Activated naive CD4-positive, alpha-beta T cell treated with anti-CD3 and anti-CD28 coated beads, Interleukin-2, amount 10 ng/mL, durations not matched to agents 7 days and 5 days (primary cell): ENCODE measurements at places on chromosomes 2 and 18.

DNA sequence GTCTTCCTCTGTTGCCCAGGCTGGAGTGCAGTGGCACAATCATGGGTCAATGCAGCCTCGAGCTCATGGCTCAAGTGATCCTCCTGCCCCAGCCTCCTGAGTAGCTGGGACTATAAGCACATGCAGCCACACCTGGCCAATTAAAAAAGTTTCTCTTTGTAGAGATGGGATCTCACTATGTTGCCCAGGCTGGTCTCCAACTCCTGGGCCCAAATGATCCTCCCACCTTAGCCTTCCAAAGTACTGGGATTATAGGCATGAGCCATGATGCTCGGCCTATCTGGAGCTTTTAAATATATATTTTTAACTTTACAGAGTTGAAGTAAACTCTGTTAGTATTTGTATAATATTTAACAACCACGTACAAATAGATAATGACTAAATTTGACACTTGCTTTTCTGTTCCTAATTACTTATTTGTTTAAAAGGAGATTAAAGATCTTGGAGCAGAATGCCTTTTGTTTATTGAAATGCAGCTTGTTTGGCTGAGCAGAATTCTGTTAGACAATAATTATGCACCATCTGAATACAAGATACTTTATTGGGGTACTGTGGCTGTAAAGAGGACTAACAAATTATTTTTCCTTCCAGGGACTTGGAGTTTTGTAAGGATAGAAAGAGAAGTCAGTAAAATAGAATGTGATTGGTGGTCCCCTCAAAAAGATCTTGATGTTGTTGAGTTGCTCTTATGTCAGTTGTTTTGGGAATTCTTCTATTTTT is 175.0 kb downstream of the FMNL2 start:
- no peak overlapping the region for H3K27ac ChIP-seq
- no peaks in the 10 kb centered on the region for H3K27me3 ChIP-seq
- H3K36me3 ChIP-seq: no peaks in the 10 kb centered on the region
- no peak overlapping the region for H3K4me3 ChIP-seq

GRCh38 chr2:128037649-128038048 is 9.8 kb upstream of the SAP130 start:
- no peak for DNase-seq
- peaks cover under 1% of the 10 kb centered on the region for H3K27me3 ChIP-seq
- H3K4me1 ChIP-seq: no peaks in the 10 kb centered on the region
- H3K4me3 ChIP-seq: no peak overlapping the region

DNA sequence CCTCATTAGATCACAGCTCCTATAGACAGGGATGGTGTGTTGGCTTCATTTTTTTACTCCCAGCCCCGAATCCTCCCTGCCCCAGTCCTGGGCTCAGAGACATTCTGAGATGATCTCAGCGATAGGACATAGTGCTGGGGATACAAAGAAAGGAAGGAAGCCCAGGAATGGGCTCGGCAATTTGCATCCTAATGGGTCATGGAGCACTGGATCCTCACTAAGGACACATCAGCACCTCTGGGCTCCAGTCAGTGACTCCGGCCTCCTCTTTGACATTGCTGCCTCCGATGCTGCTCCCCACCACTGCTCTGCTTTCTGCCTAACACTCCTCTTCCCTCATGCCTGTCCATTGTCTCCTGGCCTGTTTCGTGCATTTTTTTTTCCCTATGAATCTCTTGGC is 489.1 kb downstream of the STK39 start:
- no peaks in the 10 kb centered on the region for H3K27me3 ChIP-seq
- H3K27ac ChIP-seq: no peak overlapping the region
- H3K36me3 ChIP-seq: no peaks in the 10 kb centered on the region
- no peak for DNase-seq
- no peaks in the 10 kb centered on the region for H3K4me1 ChIP-seq

- H3K4me3 ChIP-seq: no peak overlapping the region
- H3K4me1 ChIP-seq: peaks cover 13% of the 10 kb centered on the region
- DNase-seq: no peak
- no peaks in the 10 kb centered on the region for H3K27me3 ChIP-seq
- H3K27ac ChIP-seq: no peak overlapping the region
These were observed 23.7 kb downstream of the PGAP1 start for GRCh38 chr2:196902828-196903227.

- H3K36me3 ChIP-seq: peaks cover 2% of the 10 kb centered on the region
- H3K27ac ChIP-seq: no peak overlapping the region
- H3K27me3 ChIP-seq: peaks cover 94% of the 10 kb centered on the region
- H3K4me1 ChIP-seq: peaks cover 32% of the 10 kb centered on the region
- H3K4me3 ChIP-seq: no peak overlapping the region
- no peak for DNase-seq
These were observed 10.2 kb upstream of the SP9 start for GRCh38 chr2:174324530-174324929.

GRCh38 chr2:134268265-134268664 is 14.4 kb downstream of the MGAT5 start:
- H3K4me1 ChIP-seq: peaks cover 19% of the 10 kb centered on the region
- no peak overlapping the region for H3K27ac ChIP-seq
- no peaks in the 10 kb centered on the region for H3K27me3 ChIP-seq
- no peak for DNase-seq
- H3K36me3 ChIP-seq: peaks cover 39% of the 10 kb centered on the region
- H3K4me3 ChIP-seq: no peak overlapping the region

- no peak overlapping the region for H3K27ac ChIP-seq
- H3K36me3 ChIP-seq: no peaks in the 10 kb centered on the region
- no peak for DNase-seq
- H3K4me1 ChIP-seq: no peaks in the 10 kb centered on the region
These were observed 299.2 kb upstream of the ZSWIM2 start for GRCh38 chr2:187148059-187148714.

DNA sequence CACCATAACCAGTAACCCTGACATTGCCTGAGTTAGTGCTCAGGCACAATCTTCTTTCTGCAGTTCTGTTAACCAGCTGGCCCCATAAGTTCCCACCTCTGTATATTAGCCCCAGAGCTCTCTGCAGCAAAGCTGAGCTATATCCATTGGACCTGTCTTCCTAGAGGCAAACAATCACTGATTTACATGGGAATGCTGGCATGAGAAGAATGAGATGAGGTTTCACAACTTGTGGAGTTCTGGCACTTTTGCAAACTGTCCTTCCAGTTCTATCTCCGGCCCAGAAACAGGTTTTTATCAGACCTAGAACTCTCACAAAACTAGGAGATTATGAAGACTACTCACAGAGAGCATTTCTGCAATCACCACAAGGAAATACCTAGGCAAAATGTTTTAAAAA is 7.9 kb upstream of the CCBE1 start:
- no peaks in the 10 kb centered on the region for H3K4me1 ChIP-seq
- no peak for DNase-seq
- H3K27ac ChIP-seq: no peak overlapping the region
- H3K27me3 ChIP-seq: peaks cover 4% of the 10 kb centered on the region
- H3K36me3 ChIP-seq: no peaks in the 10 kb centered on the region

- no peak for DNase-seq
- H3K4me3 ChIP-seq: no peak overlapping the region
- no peak overlapping the region for H3K27ac ChIP-seq
These were observed 13.7 kb downstream of the RND3 start for GRCh38 chr2:150473767-150474166.

GRCh38 chr18:23258566-23259469 is 123.5 kb downstream of the CABLES1 start:
- H3K4me1 ChIP-seq: peaks cover 39% of the 10 kb centered on the region
- H3K36me3 ChIP-seq: peaks cover 5% of the 10 kb centered on the region
- DNase-seq: no peak
- H3K4me3 ChIP-seq: peak overlapping the region; percentile 33

DNA sequence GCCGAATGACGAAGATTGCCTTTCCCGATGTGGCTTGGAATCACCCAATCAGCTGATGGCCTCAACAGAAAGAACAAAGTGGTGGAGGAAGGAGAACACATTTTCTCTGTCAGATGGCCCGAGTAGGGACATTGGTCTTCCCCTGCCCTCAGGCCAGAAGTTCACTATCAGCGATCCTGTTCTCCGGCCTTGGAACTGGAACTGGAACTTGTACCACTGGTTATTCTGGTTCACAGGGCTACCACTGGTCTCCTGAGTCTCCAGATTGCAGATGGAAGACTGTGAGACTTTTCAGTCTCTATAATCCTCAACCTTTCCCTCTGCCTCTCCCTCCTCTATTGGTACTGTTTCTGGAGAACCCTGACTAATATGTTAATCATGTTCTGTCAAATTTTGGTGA is 180.4 kb downstream of the ANKRD30B start:
- H3K36me3 ChIP-seq: no peaks in the 10 kb centered on the region
- H3K4me1 ChIP-seq: no peaks in the 10 kb centered on the region
- H3K27ac ChIP-seq: no peak overlapping the region
- no peak for DNase-seq

- no peaks in the 10 kb centered on the region for H3K36me3 ChIP-seq
- H3K4me1 ChIP-seq: no peaks in the 10 kb centered on the region
- H3K4me3 ChIP-seq: no peak overlapping the region
- H3K27ac ChIP-seq: no peak overlapping the region
- DNase-seq: no peak
These were observed 33.3 kb upstream of the CABLES1 start for GRCh38 chr18:23101861-23102432.

DNA sequence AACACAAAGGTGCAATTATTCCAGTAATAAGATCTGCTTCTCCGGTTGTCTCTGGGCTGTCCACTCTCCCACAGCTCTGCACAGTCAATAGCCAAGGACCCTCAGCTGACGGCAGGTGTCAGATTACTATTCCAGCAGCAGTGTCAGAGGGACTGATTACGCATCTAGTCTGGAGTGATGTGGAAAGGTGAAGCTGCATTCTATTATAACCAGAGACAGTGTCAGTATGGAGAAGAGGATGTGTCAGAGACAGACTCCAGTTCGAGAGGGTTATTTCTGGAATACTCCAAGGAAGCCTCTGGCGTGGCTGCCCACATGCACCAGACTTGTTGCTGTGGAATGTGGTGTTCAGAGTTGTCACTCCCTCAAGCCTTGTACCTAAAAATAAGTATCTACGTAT is 163.6 kb upstream of the TMEM200C start:
- H3K27me3 ChIP-seq: no peaks in the 10 kb centered on the region
- H3K27ac ChIP-seq: no peak overlapping the region
- no peak for DNase-seq

DNA sequence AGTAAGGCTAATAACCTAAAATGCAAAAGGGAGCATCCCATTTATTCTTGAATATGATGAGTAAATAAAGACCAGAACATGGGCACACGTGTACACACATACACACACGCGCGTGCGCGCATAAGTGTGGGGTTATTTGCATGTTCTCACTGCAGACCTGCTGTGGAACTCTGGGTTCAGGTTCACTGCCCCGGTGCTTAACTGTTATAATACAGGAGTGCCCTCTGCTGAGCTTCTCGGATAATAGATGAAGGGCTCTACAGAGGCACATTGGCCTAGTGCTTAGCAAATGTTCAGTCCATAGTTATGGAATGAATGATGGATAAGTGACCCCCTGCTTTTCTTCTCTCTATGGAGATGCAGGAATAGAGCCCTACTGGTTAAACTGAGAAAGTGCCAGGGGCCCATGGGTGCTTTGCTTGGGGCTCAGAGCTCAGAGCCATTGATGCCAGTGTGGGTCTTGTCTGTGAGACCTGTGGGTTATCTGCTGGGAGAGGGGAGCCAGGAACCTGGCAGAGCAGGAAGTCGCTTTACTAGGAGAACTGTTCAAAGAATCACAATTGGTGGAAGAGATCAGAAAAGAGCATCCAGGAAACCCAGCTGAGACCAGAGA is 3.6 kb upstream of the ARL4C start:
- H3K27ac ChIP-seq: peak overlapping the region; percentile 89
- DNase-seq: peak; percentile 86
- peaks cover 33% of the 10 kb centered on the region for H3K4me1 ChIP-seq
- peaks cover 24% of the 10 kb centered on the region for H3K27me3 ChIP-seq
- peaks cover 19% of the 10 kb centered on the region for H3K36me3 ChIP-seq
- peak overlapping the region; percentile 47 for H3K4me3 ChIP-seq

- peaks cover 3% of the 10 kb centered on the region for H3K36me3 ChIP-seq
- no peak overlapping the region for H3K27ac ChIP-seq
- no peaks in the 10 kb centered on the region for H3K4me1 ChIP-seq
These were observed 131.6 kb upstream of the OTX1 start for GRCh38 chr2:62919041-62919440.
